H4 (cell line): ENCODE measurements at places on chromosomes 6 and 20. TPM values are rescaled to one million over a fixed set of nuclear protein-coding genes. Genes with fewer than 3 reads are reported as not detected.

- DNase-seq, result no peak
Observed at GRCh38 chr20:62925420-62926228, 681 bp downstream of the DIDO1 start.

The SSTR4 gene
- not detected in 2 replicates for total RNA-seq

The SRXN1 gene
- total RNA-seq, result 153 and 165 TPM in 2 replicates

The TSBP1 gene
- total RNA-seq, result not detected in 2 replicates

DNA sequence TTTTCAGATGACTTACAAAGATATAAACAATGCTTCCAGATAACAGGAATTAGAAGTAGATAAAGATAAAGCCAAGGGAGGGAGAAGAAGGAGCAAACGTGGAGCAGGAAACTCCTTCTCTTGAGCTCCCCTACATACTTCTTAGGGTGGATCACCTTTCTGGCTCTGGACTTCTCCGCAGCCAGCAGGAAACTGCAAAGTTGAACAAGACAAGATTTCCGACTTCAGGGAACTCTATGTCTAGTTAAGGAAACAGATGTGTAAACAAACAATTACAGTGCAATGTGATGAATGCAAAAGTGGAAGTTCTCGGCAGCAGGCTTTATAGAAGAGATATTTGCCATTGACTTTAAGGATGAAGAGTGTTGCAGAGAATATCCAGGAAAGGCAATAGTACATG is 134.0 kb upstream of the MARCKS start:
- peak; percentile 18 for DNase-seq

DNA sequence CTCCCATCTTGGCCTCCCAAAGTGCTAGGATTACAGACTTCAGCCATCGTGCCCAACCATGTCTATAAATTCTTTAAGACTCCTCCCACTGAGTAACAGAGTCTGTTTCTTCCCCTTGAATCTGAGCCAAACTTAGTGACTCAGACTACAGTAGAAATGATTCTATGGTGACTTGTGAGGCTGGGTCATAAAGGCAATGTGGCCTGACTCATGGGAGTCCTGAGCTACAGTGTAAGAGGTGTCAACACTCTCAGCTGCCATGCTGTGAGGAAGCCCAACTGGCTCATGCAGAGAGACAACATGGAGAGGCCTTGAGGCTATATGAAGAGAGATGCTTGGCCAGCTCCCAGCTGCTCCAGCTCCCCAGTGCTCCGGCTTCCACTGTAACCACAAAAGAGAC is 5.2 kb upstream of the NRSN2 start:
- peak; percentile 86 for DNase-seq

The TRIM31 gene
- total RNA-seq, result 0.12 TPM in 1 of 2 replicates, not detected in the other

The ADGRB3 gene
- 0.79 and 1.1 TPM in 2 replicates for total RNA-seq

The POU5F1 gene
- total RNA-seq, result not detected in 2 replicates

DNA sequence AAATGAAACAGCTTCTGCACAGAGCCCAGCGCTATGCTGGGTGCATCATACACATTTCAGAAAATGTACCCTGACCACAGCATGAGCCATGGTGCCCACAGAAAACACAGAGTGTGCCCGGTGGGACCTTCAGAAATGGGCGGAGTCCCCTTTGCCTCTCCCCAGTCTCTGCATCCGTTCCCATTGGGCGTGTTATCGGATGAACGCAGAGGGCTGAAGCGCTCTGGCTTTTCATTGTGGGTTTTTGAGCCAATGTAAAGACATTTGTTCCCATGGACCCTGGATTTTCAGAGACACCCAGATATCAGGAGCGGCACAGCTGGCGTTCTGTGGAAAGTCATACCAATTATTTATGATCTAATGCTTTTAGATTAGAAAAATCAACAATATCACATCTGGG is 99.8 kb downstream of the DACT2 start:
- DNase-seq, result no peak

GRCh38 chr6:106470811-106471210 is 110.3 kb downstream of the CRYBG1 start:
- DNase-seq, result no peak

The IL20RA gene
- 0.14 TPM in 1 of 2 replicates, not detected in the other for total RNA-seq

The PPP1R3G gene
- 0.06 TPM in 1 of 2 replicates, not detected in the other for total RNA-seq

GRCh38 chr6:45076217-45076930 is 251.8 kb upstream of the RUNX2 start:
- DNase-seq, result no peak

GRCh38 chr6:113039005-113039404 is 691.9 kb downstream of the RFPL4B start:
- no peak for DNase-seq

- DNase-seq, result no peak
Observed at GRCh38 chr6:145733207-145733606, 2.1 kb downstream of the EPM2A start.

DNA sequence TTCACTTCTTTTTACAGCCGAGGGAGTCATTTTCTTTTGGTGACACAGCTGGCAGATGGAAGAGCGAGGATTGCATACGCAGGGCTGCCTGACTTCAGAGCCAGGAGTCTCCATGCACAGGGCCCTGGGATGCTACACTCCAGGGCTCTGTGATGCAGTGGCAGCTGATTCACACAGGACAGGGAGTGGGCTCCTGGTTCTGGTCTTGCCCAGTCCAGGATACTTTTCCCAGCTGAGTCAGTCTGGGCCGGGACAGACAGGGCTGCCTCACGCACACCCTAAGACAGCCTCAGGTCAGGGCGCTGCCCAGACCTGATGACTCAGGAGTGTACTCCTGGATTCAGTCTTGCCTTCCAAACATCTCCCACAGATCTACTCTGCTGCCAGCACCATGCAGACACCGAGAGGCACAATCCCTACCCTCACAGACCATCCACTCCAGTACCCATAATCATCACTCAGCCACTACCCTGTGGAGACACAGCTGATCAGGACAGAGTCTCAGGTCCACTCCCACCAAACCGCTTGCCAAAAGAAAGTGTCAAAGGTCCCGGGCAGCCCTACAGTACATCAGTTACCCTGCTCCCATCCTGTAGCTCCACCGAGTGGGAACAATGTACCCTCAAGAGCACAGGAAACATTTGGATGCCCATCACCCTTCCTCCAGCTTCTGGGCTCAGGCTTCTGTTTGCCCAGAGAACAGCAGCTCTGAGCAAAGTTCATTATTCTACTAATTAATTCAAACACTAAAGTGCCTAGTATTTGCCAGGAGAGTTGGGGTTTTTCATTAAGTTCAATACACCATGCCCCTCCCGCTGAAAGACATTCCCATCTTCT is 11.5 kb downstream of the SDC4 start:
- DNase-seq, result peak; percentile 61

GRCh38 chr6:108903796-108904195 is 55.6 kb downstream of the ARMC2 start:
- DNase-seq, result no peak

GRCh38 chr20:57259121-57259937 is 7.1 kb downstream of the BMP7 start:
- DNase-seq, result no peak

- peak; percentile 79 for DNase-seq
Observed at GRCh38 chr6:26537846-26538571, at the start of gene HMGN4. Gene HMGN4 (plus strand): TSS chr6:26538366. CDS start chr6:26545207, 6,841 bp downstream.

- DNase-seq, result no peak
Observed at GRCh38 chr20:50510706-50511542, 741 bp downstream of the PTPN1 start.

DNA sequence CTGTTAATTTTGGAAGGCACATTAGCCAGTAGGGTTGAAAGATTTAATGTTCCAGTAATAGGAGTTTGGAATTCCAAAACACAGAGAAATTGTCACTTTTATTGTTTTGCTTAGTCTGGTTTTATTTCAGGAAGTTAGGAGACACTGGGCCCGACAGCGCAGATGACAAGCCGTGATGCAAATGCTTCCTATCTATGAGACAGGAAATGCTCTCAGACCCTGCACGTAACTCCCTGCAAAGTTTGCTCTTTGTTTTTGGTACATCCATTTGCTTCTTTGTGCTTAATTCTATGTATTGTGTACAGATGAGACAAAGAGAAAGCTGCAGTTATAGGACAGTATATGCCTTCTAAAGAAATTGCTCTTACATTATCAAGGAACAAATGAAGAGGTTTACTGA is 201.6 kb upstream of the SGK1 start:
- no peak for DNase-seq
